ENCODE measurements at places on chromosomes 16 and 17. TPM values are rescaled to one million over a fixed set of nuclear protein-coding genes. Genes with fewer than 3 reads are reported as not detected.

DNA sequence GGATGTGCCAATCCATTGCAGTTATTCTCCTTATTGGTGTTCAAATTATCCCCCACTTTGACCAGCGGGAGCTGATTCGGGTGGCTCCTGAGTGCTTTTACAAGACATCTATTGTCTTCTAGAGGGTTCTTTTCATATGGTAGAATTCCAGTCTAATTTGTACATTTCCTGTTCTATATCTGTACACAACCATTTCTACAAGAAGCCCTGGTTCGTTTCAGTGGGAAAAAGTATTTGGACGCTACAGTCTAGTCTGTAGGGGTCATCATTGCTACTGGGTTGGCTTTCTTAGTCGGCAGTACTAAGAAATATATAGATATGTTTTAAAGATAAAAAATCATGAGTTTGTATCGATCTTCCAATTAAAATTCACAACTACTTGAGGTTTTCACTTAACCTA lies 262.6 kb downstream of the MAP2K6 start:
- DNase-seq, result no peak

GRCh38 chr16:72664056-72664508 lies 383.8 kb downstream of the ZFHX3 start:
- DNase-seq, result no peak

GRCh38 chr16:84434800-84435199 lies 66.5 kb downstream of the ATP2C2 start:
- no peak for DNase-seq

- DNase-seq, result no peak
Observed at GRCh38 chr16:9318764-9319163, 227.3 kb downstream of the HAPSTR1 start.

Gene MYL4
- total RNA-seq, result not detected

Gene NXPH3
- 0.66 TPM for total RNA-seq

Gene SLC7A6
- 11.9 TPM for total RNA-seq

Gene KRTAP3-1
- total RNA-seq, result not detected

All from fibroblast of lung (primary cell).